ENCODE measurements at places on chromosomes 2 and 18.

DNA sequence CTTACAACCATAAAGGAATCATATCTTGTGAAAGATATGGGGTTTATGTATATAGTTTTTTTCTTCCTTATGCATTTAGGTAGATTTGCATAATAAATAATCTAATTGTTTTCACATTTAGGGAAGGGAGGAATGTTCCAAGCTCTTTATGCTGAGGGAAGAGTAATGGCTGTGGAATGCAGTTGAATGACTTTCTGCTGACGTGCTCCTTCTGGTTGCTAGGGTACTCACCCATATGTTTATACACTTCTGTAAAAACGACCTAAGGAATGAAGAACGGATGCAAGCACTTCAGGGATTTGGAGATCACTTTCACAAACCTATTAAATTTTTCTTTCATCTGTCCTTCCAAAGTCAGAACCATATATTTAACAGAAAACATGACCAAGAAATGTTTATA lies 29.2 kb upstream of the PPP4R1 start:
- DNase-seq: peak; percentile 25

DNA sequence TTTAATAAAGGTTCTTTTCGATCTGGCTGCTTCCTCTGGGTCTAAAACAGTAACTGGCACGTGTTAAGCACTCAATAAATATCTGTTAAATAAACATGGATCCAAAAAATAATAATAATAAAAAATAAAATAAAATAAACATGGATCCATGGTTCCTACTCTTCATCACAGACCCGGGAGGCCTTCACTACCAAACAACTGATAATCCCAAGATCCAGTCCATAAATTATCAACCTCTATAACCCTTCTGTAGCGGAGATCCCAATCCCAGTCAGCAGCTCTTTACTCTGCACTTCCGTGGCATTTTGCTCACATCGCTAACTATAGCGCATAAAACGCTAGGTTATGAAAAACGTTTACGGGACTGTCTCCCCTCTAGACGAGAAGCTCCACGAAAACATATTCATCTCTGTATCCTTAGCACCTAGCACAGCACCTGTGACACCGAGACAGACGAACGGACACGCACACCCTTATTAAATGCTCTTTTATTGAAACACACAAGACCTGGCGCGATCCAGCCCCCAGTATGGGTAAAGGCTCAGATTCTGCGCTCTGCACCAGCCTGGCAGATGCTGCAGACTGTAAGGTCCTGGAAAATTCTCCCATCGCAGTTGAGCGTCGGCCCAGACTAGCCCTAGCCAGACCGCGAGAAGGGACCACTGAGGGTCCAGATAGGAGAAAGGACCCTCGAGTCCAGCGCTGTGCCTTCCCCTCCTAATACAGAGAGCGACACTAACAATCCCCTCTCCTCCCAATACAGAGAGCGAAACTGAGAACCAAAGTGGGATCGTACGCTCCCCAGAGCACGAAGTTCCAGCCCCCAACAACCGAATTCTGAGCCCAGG lies 770 bp downstream of the NBAS start:
- no peak for DNase-seq

- DNase-seq: no peak
These were observed 184.3 kb downstream of the CYRIA start for GRCh38 chr2:16481351-16481750.

DNA sequence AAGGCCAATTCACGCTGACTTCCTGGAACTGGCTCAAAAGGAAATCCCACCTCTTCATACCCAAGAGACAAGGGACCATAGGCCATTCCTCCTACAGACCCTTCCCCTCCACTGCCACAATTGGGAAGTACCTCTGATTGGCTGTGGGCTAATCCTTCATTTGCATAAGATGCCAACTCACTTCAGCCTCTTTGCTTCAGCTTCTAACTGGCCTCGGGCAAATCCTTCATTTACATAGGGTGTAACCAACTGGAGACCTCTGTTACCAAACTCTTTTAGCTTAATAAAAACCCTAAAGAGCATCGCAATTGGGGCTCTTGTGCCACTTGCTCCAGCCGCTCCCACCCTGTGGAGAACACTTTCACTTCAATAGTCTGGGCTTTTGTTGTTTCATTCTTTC lies 38.2 kb downstream of the MC2R start:
- no peak for DNase-seq

DNA sequence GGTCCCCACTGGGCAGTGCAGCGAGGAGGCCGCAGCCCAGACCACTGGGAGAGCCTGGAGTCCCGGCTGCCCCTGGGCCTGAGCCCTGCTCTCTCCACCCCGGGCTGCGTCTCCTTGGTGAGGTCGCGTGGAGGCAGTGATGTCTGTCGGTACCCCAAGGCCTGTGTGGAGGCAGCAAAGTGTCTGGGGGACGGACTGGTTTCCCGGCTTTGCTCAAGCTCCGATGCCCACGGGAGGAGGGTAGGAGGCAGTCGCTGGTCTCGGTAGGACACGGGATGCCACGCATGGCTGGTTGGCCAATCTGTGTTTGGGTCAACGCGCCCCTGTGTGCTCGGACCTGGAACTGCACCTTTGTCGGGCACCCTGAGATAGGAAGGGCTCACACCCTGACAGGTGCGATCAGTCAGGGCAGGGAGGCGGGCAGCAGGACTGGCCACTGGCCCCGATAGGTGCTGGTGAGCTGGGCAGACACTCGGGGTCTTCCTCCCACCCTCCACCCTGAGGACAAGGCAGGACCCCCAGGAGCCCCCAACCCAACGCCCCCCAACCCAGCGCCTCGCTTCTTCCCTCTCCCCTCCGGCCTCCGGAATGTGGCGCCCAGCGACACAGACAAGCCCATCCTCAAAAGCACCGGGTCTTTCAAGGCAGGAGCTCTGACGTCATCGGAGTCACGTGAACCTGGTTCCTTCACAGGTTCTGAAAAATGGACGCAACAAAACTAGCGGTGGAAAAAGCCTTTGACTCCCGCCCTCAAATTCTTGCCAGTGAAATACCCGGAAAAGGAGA lies 288.6 kb downstream of the NDUFA10 start:
- no peak for DNase-seq
